ENCODE measurements at places on chromosomes 13 and 19.
A peak's percentile ranks its signal among the peaks of the same experiment; 100 is the strongest.

DNA sequence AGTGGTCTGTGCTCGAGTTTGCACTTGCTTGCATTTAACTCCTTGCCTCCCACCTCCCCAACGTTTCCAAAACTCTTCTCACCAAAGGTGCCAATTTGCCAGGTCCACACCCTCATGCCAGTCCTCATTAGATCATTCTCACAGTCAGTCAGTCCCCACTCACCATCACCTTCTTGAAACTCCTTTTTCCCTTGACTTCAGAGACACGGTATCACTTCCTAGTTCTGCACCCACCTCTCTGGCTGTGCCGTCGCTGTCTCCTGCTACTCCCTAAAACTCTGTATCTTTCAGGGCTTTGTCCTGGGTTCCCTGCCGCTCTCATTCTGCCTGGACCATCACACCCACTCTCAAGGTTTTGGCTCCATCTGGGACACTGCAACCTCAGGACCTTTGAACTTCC is 19.6 kb downstream of the OLFM2 start:
- DNase-seq = no peak

DNA sequence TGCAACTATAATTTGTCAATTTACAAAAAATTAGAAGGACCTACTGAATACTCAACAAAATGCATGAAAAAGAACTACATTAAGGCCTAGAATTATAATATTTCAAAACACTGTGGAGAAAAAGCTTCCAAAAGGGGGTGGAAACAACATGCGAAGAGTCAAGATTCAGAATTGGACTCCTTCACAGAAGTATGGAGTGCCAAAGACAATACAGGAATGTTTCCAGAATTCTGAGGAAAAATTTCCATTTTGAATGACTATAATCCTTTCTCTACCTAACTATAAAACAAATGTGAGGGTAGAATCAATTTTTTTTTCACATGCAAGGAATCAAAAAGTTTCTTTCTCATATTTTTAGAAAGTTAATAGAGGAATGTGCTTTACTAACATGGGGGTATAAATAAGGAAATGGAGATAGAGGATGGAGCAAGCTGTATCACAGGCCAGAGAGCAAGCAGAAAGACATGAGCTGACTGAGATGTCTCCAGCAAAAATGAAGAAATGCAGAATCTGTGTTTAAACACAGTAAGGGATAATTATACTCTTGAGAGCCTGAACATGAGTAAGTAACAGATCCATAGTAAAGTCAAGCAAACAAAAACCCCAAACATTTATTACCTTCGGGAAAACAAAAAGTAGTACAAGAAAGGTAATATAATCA is 39.5 kb upstream of the SMAD9 start:
- no peak for DNase-seq

DNA sequence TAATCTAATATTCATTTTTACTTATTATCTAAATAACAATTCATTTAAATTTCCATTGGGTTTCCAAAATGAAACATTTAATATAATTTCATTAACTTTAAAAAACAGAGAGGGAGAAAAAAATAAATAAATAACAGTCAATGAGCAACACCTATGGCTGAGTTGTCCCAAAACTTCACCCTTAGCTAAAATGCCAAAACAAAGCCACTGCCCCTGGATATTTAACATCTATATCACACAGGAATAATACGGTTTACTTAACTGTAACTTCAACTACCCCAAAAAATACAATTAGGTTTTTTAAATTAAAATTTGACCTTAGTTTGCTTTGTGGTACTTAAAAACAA is 541 bp downstream of the ELF1 start:
- DNase-seq = peak; percentile 39

- no peak for DNase-seq
Measured at GRCh38 chr13:80408270-80408669, 67.3 kb upstream of the SPRY2 start.

- peak; percentile 75 for DNase-seq
Measured at GRCh38 chr19:45769821-45770191, 754 bp upstream of the SIX5 start.

DNA sequence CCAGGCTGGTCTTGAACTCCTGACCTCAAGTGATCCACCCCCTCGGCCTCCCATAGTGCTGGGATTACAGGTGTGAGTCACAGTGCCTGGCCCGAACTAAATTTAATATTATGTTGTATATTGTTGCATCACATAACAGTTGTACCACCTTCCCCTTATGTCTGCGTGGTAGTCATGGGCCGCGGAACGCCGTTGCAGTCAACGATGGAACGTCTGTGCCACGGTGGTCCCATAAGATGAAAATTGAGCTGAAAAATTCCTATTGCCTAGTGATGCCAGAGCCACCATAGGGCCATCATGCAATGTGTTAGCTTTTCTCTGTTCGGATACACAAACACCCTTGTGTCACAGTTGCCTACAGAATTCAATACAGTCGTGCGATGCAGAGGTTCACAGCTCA is 236.1 kb downstream of the TEX29 start:
- no peak for DNase-seq

- peak; percentile 60 for DNase-seq
Measured at GRCh38 chr13:55245005-55245644, 1895.6 kb upstream of the PRR20A start.

DNA sequence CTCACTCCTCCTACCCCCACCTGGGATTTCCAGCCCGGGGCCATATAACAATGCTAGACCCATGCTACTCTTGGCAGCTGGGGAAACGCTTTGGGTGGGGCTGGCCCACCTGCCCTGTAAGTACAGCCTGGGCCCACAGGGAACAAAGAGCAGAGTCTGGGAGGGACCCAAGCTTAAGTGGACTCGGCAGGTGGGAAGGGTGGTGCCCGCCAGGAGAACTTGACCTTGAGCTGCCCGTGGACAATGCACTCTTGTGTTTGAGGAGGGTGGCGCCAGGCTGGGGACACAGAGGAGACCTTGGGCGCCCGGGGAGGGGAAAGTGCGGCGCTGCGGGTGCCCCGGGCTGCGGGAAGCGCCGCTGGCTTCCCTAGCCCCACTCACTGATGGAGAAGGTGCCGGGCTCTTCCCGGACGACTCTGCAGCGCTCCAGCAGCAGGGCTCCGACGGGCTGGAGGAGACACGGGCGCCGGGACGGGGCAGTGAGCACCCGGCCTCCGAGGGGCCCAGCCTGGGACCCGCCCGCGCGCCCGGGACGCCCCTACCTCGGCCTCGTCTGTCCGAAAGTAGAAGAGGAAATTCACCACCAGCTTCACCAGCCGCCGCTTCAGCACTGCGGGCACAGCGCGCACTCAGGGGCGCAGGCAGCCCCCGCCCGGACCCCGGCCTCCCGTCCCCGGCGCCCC is 607 bp downstream of the PLEKHJ1 start:
- DNase-seq = peak; percentile 98

GRCh38 chr13:81577601-81578195 is 1236.8 kb upstream of the SPRY2 start:
- no peak for DNase-seq

- no peak for DNase-seq
Measured at GRCh38 chr13:96746886-96747285, 247.4 kb downstream of the OXGR1 start.

GRCh38 chr19:46134527-46134926 is 10.0 kb upstream of the IGFL3 start:
- DNase-seq = no peak

GRCh38 chr19:17311455-17312188 is 2.3 kb downstream of the DDA1 start:
- no peak for DNase-seq

DNA sequence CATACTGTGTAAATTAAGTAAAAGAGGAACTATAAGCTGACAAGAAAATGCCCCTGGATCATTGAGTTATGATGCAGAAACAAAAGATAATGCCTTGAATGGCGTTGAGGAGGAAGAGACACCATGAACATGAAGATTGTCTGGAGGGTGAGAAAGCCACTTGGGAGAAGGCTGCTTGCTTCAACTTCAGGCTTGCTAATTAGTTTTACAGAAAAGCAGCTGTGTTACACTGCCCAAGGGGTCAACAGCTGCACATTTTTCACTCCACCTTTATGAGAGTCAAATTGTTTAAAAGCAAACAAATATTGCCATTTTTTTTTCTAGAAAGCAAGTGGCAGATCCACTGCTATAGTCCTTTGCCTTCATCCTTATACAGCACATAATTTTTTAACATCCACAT is 35.5 kb upstream of the KLF12 start:
- DNase-seq = peak; percentile 11

All from NCI-H69 (cell line).